Activated CD4-positive, alpha-beta T cell treated with anti-CD3 and anti-CD28 coated beads, Interleukin-2, amount 10 ng/mL, durations not matched to agents 7 days and 5 days (primary cell): ENCODE measurements at places on chromosomes 7 and 10. TPM values are rescaled to one million over a fixed set of nuclear protein-coding genes. Genes with fewer than 3 reads are reported as not detected.

DNA sequence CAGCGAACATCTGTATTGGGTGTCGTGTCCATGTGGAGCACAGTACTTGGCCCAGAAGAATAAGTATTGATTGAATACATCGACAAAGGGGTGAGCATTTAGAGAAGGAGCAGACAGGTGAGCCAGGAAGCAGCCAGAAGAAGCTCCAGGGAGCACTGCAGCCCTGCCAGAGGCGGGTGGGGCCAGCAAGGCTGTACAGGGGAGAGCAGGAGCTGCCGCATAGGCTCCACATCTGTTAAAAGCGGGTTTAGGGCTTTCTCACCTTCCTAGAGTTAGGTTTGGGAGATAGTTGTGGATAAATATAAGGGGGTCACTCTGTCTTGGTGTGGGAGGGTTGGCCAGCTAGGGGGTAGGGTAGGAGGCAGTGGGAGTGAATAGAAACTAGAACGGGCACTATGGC, 1.3 kb upstream of the CPA1 start:
- no peak for DNase-seq

- no peak for DNase-seq
Observed at GRCh38 chr7:3552499-3552898, 251.4 kb downstream of the SDK1 start.

DNA sequence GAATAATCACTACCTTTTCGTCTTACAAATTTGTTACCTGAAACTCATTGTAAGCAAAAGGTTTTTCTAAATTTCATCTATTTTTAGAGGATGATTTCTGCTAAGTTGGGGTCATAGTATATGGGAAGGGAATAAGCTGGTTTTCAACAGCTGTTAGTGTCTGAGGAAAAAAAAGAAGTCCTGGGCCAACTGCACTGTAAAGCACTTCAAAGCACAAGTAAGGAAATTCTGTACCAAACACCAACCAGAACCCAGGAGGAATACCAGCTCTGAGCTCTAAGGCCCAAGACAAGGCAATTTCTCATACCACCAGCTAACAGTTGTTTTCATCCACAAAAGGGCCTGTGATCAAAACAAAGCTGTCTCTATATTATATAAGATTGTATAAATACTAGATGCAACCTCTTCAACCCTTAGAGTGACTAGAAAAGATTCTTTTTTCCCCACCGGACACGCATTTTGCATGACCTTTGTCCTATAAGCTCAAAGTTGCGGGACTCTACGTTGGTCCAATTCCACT, 6.1 kb upstream of the MEOX2 start:
- no peak for DNase-seq

GRCh38 chr7:28551331-28551730, 139.0 kb downstream of the CREB5 start:
- no peak for DNase-seq

DNA sequence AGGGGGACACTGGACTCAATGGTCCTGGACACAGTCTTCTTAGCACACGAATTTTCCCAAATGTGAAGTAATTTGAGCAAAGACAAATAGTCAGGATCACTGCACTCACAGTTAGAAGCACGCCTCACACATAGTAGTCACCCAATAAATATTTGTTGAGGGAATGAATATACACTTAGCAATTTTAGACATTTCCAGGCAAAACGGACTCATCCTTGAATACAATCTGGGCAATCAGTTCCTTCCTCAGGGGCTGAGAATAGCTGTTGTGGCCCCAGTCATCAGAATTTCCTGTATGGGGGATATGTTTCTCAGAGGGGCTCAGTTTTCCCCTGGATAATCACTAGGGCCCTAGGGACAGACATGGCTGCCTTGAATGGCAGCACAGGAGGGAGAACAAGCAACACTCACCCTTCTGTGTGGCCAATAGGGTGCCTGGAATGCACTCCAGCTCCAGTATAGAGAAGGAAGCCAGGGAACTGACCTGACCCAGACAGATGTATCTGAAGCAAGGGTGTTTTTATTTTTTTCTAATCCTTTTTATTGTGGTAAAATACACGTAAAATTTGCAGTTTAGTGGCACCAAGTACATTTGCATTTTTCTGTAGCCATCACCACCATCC, 282.7 kb upstream of the ZNF32 start:
- no peak for DNase-seq

DNA sequence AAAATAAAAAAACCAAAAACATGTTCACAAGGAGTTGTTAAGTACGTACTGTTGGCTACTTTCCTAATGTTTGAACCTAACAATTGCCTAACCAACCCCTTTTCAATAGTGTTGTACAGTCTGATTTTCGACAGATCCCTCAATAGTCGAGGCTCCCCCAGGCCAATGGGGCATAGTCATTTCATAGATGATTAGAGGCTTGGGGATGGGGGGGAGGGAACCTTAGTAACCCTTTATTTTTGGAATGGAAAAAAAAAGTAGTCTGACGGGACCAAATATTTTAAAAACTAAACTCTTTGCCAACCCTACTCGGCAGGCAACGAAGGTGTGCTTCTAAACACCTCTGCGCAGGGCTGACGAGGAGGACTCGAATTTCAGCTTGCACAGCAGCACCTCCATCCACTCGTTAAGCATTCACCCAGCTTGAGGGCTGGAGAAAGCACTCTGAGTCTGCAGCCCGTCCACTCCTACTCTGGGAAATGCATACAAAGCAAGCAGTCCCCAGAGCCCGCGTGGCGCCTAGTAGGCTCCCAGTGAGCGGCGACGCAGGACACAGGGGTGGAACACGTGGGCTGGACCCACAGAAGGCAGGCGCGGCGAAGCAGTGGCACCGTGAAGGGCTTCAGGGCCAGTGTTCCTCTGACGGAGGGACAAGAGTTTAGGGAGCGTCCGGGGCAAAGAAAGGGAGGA, 899 bp downstream of the PUS7 start:
- DNase-seq: peak; percentile 36

- DNase-seq: peak; percentile 54
Observed at GRCh38 chr7:17301471-17302456, 3.3 kb downstream of the AHR start.

- no peak for DNase-seq
Observed at GRCh38 chr10:103852189-103852711, 3.1 kb downstream of the SH3PXD2A start.

- DNase-seq: no peak
Observed at GRCh38 chr10:66783316-66783715, 142.5 kb upstream of the LRRTM3 start.

DNA sequence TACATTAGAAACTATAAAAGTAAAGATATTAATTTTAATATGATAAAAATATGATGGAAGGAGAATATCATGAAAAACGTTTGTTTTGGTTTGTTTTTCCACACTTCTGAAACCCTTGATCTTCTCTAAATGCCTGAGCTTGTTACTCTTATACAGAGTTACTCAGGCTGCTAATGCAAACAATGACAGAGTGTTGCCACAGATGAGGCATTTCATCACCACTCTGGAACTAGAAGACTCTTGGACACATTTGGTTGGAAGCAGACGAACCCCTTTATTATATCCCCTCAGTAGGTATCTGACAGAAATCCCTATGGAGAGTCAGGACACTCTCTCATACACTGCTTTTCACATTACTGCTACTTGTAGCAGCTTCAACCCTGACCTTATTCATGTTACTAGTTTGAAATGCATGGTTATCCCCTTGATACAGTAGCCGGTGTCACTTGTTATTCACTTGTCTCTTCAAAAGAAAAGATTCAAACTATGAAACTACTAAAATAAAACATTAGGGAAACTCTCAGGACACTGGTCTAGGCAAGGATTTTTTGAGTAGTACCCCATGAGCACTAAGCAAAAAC, 66.9 kb downstream of the SEMA3C start:
- DNase-seq: no peak

DNA sequence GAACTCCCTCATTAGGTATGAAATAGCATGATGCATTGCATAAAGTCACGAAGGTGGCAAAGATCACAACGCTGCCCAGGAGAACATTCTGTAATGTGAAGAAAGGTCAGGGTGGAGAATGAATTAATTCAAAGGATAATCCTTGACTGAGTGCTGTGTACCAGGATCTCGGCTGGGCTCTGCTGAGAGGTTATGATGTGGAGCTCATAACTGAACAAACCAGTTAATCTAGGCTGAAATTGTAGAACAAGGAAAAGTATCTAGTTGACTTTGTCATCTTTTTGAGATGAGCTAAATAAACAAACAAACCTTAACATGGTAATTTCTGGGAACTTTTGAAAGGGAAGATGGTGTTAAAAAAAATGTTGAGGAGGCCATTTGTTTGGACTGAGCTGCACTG, 6.1 kb downstream of the MSMB start:
- no peak for DNase-seq

GRCh38 chr10:48707472-48707871, 22.8 kb downstream of the WDFY4 start:
- no peak for DNase-seq

GRCh38 chr7:67807826-67808225, 811.2 kb downstream of the TYW1 start:
- no peak for DNase-seq

DNA sequence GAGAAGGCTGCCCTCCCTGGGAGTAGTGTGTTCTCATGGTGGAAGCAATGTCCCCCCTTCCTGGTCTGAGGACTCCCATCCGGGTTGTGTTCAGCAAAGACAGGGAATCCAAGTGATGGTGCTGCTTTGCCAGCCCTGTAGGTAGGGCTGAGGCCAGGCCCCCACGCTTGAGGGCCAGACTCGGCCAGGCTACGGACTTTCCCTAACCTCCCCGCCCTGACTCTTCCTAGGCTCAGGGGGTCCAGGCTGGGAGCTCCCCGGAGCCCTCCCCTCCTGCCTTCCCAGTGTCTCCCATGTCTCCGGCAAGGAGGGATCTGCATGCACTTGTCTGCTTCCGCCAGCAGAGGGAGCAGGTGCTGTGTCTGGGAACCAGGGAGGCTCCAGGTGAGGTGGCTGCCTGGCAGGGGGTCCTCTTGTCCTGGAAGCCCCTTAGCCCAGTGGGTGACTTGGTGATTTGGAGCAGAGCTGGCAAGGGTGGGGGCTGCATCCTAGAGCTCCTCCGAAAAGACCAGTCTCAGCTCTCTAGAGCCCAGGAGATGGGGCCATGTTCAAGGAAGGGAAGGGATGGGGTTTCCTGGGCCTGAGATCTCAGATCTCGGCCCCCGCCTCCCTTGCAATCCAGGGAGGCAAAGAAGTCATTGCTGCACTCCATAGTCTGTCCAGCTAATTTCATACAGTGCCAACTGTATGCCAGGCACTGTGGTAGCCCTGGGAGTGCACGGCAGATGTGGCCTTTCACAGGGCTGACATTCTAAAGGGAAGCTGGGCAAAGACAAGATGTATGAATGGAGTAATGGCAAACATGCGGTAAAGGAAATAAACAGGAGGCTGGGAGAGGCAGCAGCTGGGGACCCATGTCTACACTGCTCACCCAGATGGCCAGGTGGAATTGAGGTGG, 20.3 kb upstream of the SFRP5 start:
- peak; percentile 80 for DNase-seq

DNA sequence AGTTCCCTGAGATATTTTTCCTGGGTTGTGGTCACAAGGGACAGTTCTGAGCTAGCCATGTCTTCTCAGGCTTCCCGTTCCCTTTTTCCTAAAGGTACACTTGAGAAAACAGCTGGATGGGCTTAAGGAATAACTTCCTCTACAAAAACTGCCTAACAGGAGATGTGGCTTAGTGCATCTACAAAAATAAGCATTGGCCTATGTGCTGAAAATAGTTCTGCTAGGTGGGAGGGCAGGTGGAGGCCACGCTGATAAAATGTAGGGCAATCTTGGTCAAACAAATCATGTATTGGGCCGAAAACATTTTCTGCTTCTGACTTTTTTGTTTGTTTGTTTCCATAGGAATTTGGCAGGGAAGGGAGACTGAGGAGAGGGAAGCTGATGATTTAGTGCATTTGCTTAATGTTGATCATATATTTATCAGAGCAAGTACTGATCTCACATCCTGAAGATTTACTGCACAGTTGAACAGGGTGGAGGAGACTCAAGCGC, 409.4 kb upstream of the FZD8 start:
- no peak for DNase-seq

DNA sequence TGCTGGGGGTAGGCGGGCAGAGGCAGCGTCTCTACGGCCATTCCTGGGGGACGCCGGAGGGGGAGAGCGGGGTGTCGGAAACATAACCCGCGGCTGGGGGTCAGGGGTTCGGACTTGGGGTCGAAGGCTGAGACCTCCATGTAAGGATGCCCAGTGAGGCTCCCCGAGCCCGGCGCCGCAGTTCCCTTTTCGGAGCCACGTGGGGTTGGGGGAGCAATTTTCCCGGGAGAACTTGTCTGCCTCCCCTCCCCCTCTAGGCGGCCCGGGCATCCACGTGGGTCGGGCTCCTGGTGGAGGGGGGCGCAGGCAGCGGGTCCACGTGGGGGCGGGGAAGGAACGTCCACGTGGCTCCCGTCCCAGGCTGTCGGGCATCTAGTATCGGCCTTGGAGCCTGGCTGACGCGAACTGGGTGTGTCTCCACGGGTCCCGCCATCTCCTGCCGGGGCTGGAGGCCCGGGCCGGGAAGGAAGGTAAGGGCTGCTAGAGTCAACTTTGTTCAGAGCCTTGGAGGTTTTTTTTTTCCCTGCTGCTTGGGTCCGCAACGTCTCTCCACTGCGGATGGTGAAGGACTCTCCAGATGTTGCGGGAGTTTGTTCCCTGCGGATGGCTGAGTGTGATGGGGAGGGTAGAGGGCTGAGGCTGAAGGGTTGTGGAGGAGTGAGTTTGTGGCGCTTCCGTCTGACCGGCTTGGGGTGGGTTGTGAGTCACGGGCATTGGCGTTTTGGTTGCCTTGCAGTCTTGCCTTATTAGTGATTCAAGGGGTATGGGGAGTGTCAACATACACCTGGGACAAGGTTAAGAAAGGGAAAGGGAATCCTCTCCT, 744 bp downstream of the PPRC1 start:
- DNase-seq: peak; percentile 54

- peak; percentile 4 for DNase-seq
Observed at GRCh38 chr10:3740157-3740871, 44.7 kb downstream of the KLF6 start.

DNA sequence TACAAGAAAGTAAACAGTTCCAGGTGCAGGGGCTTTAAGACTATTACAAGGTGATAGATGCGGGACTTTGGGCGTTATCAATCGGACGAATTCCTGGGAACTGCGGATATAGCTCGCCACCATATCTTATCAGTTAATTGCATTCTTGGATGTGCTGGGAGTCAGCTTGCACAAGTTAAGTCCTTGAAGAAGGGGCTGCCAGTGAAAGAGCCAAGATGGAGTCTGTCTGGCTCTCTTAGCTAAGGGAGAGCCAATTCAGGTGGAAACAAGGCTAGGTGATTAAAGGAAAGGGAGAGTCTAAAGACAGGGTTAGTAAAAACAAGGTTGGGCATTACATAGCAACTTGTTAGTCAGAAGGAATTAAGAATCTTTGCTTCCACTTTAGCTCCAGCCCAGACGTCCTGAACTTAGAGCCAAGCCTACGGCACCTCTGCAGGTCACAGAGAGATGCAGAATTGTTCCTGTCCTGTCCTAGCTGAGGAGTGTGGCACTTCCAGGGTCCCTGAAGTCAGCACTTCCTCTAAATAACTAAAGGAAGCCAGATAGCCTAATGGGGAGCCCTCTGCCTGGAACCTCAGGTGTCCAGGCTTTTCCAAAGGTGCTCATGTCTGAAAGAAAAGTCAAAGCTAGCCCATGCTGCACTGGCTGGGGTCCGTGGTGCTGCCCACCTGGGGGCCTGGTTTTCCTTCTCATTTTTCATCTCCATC, 17.3 kb downstream of the ZC3HAV1 start:
- no peak for DNase-seq

- DNase-seq: no peak
Observed at GRCh38 chr7:70694434-70694970, 437.4 kb upstream of the GALNT17 start.

Gene NKX1-2
- total RNA-seq: not detected

Gene LRIT1
- total RNA-seq: not detected

Gene MAT1A
- total RNA-seq: not detected

Gene HHEX
- not detected for total RNA-seq

Gene HOXA7
- total RNA-seq: not detected

Gene PIP
- not detected for total RNA-seq

Gene DPYSL4
- total RNA-seq: 1.2 TPM

Gene TMEM184A
- total RNA-seq: not detected
